ENCODE measurements at places on chromosomes 16 and 17.

DNA sequence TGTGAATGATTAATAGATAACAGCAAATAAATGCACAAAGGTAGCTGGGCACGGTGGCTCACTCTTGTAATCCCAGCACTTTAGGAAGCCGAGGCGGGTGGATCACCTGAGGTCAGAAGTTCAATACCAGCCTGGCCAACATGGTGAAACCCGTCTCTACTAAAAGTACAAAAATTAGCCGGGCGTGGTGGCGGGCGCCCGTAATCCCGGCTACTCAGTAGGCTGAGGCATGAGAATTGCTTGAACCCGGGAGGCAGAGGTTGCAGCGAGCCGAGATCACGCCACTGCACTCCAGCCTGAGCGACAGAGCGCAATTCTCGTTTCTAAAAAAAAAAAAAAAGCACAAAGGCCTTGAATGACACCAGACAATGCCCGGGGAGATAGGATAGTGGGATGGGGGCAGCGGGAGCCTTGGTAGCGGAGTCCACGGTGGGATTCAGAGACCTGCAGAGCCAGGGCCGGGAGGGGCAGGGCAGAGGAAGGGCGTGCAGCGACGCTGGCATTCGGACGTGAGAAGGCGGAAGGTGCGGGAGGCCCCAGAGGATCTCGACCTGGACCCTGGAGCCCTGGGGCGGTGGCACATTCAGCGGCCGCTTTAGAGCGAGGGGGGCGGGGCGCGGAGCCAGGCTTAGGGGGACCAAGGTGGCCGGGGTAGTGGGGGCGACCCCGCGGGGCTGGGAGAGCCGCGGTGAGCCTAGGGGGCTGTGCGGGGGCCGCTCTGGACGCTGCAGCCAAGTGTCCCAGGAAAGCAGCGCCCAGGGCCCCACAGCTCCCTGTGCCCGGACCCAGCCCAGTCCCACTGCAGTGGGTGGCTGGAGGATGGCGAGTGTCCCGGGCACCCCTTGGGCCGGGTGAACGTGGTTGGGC lies 999 bp upstream of the FLYWCH2 start:
- peak; percentile 54 for DNase-seq

DNA sequence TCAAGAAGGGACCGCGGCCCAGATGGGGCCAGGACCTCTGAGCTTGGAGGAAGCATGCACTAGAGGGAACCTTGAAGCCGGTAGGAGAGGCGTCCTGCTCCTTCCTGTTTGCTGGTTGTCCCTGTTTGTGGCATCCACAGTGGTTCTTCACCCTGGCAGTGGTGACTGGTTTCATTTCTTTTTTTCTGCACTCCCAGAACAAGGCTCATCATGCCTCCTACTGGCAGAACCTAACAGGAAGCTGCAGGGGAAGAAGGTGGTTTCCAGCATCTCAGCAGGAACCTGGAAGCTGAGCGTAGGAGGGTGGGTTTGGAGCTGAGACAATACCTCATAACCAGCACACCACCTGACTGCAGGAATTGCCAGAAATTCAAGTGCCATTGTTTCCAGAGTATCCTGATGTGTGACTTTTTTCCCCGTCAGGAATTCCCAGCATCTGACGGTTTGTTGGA lies 5.8 kb downstream of the TMEM231 start:
- no peak for DNase-seq

- no peak for DNase-seq
Observed at GRCh38 chr16:24819462-24820040, 26.2 kb upstream of the SLC5A11 start.

- peak; percentile 55 for DNase-seq
Observed at GRCh38 chr17:7237761-7238419, 1.4 kb downstream of the PHF23 start.

GRCh38 chr17:48841395-48841831 lies 10.6 kb downstream of the CALCOCO2 start:
- no peak for DNase-seq

All from SK-N-DZ (cell line).